KBM-7 (cell line): ENCODE measurements at places on chromosomes 2 and 18.
A peak's percentile ranks its signal among the peaks of the same experiment; 100 is the strongest.

GRCh38 chr2:10132996-10133647 is 10.6 kb downstream of the RRM2 start:
- DNase-seq: no peak

DNA sequence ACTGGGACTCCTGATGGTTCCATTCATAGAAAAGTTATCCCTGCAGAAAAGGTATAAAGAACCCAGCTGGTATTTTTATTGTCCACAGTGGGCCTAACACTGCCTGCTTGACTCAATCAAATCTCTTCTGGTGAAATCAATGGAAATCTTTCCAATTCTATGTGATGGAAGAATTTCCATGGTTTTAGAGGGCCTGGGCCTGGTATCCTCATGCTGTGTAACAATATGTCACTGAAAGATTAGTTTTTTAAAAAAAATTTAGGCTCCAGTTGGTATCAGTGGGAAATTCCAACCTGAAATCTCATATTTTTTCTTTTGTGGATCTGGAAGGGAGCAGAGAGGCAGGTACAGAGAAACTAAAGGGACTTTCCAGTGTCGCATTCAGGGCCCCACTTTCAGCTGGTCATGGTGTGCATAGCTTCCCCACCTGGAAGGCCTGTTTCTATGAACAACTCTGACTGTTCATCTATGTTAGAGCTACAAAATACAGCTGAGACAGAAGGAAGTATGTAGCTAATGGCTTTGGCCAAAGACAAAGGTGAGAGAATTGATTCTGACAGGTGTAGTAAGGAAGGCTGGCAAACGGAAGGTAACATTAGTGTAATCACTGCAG is 20.9 kb downstream of the NEB start:
- no peak for DNase-seq

- DNase-seq: no peak
These were observed 204.1 kb downstream of the NDUFA10 start for GRCh38 chr2:239820836-239821693.

GRCh38 chr2:143808166-143808565 is 678.9 kb downstream of the ARHGAP15 start:
- no peak for DNase-seq

- DNase-seq: peak; percentile 79
These were observed 4.4 kb upstream of the RMC1 start for GRCh38 chr18:23498877-23499276.

- peak; percentile 86 for DNase-seq
These were observed 12.8 kb upstream of the GBX2 start for GRCh38 chr2:236180831-236181453.

GRCh38 chr2:36618381-36618780 is 20.4 kb upstream of the FEZ2 start:
- peak; percentile 59 for DNase-seq

DNA sequence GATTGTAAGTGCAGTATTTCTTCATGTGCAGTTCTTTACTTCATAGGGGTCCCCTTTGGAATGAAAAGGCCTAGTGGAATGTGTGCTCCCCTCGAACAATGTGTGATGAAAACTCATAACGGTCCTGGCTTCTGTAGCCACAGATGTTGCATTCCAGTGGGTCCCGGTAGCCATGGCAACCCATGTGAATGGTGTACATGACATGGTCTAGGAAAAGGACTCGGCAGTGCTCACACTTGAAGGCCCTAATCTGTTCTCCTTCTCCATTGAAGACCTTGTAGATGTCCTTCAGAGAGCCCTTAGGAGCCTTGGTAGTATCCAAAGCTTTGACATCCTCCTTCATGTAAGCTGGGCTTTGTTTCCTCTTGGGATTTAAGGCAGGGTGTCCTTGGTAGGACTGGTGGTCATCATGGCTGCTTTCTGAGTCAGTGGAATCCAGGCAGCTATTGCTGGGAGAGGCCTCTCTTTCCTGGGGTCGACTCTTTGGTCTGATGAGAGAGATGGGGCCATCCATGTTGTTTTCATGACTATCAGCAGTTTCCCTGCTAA is 144.0 kb downstream of the IKZF2 start:
- no peak for DNase-seq

DNA sequence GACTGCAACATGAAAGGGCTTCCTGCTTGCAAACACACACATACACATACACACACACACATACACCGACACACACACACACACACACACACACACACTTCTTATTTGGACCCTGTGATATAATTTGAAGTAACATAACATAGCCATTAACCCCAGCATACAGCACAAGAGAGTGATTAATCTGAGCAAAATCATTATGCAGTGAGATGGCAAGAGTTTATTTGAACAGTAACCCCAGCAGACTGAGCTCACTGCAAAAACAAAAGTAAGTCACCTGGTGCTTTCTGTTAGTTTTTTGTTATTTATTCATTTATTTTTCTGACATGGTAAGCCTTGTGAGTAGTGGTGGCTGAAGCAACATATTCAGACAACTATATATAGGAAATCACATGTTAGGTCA is 93.7 kb downstream of the NOL4 start:
- no peak for DNase-seq

GRCh38 chr2:216016581-216016980 is 3.2 kb upstream of the MREG start:
- no peak for DNase-seq

DNA sequence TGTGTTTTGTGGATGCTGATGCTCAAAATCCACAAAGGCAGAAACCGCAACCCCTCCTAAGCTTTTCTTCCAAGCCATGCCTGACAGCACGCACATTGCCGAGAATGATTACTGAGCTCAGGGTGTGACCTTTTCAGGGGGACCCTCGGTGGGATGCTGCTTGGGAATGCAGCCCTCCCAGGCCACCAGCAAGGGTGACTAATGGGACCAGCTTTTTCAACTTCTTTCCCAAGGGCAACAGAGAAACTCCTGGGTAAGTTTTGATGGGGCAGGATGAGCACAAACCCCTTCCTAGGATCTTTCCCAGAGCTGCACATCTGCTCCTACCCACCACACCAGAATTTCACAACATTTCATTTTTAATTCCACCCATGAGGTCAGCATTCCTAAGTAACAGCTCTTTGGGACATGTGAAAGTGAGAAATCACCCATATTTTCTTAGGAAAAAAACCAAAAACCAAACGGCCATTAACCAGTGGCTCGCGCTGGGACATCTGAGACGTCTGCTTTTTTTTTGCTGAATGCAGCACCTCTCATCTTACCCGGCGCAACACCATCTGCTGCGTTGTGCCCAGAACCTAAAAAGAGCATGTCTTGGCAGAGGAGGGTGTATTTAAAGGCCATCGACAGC is 119.0 kb downstream of the ARL4C start:
- no peak for DNase-seq
